Hematopoietic multipotent progenitor cell treated with erythropoietin and hydrocortisone succinate and interleukin-3 and kit ligand, for 6 days (in vitro differentiated cells): ENCODE measurements at places on chromosomes 2 and 18.

GRCh38 chr18:42229211-42230210 is 274.5 kb downstream of the PIK3C3 start:
- DNase-seq, result no peak

- no peak for DNase-seq
These were observed 13.2 kb downstream of the POU3F3 start for GRCh38 chr2:104866883-104867812.

- no peak for DNase-seq
These were observed 460.8 kb downstream of the RNF144A start for GRCh38 chr2:7377916-7378569.

DNA sequence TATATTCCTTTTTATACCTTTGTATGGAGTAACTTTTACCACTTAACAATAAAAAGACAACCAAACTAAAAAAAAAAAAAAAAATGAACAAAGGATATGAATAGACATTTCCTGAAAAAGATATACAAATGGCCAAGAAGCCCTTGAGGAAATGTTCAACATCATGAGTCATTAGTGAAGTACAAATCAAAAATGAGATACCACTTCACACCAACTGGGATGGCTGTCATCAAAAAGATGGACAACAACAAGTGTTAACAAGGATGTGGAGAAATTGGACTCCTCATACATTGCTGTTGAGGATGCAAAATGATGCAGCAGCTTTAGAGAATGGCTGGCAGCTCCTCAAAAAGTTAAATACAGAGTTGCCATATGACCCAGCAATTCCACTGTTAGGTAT is 22.6 kb upstream of the SCYGR2 start:
- no peak for DNase-seq

- DNase-seq, result no peak
These were observed 2.1 kb downstream of the UCN start for GRCh38 chr2:27306136-27306535.

DNA sequence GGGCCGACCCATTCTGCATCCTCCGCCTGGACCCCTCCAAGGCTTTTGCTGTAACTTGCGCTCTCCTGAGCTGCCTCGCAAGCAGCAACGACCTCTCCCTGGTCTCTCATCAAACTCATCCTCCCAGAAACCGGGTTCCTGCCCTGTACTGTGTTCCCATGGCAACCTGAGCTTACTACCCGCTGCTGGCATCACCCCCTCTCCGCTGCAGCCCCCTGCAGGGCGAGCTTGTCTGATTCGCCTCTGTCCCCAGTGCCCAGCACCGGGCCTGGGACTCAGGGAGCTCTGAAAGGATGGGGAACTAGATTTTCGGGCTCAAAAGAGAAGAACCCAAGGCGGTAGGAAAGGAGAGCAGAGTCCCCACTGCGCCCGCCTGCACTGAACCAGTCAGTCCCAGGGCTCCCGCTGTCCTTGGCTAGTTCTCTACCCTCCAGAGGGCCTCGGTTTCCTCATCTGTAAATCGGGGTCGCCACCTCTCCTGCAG is 463 bp downstream of the HS1BP3 start:
- peak; percentile 64 for DNase-seq

DNA sequence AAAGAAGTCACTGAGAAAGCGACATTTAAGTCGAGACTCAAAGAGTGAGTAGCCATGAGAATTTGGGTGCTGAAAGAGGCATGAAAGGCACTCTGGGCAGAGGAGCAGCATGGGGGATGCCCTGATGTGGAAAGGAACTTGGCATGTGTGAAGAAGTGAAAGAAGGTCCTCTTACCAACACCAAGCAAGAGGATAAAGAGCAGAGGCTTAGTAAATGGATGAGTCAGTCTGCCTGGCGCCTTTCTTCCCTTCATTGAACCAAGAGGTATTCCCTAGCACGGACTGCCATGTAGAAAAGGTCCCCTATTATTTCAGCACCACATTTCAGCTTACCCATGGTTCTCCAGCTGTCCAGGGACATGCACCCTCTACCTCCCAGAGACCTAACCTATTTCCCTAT is 221.1 kb upstream of the NRP2 start:
- no peak for DNase-seq
